Upper lobe of right lung (tissue), 1 donor: ENCODE measurements at places on chromosomes 13 and 19.
A peak's percentile ranks its signal among the peaks of the same experiment; 100 is the strongest.

DNA sequence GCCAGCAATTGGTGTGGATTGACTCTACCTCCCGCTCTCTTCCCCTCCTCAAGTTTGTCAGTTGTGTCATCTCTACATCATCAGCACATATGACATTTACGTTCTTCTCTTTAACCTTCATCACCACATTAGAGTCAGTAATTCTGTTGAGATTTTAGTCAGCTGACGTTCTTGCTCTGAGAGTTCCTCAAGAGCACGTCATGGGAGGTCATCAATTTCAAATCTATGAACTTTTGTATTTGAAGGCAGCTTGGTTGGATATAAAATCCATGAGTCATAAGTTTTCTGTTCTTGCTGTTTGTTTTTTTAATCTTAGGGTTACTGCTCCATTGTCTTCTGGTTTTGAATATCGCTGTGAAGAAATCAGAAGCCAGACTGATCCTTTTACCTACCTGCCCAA, 21.8 kb upstream of the ARGLU1 start:
- no peak for DNase-seq

- DNase-seq, result peak; percentile 98
Observed at GRCh38 chr19:1241417-1242095, at the start of gene ATP5F1D. Gene ATP5F1D (plus strand): TSS chr19:1241751. CDS start chr19:1241851, 100 bp downstream.

GRCh38 chr19:5255602-5256231, 84.9 kb downstream of the PTPRS start:
- DNase-seq, result no peak

DNA sequence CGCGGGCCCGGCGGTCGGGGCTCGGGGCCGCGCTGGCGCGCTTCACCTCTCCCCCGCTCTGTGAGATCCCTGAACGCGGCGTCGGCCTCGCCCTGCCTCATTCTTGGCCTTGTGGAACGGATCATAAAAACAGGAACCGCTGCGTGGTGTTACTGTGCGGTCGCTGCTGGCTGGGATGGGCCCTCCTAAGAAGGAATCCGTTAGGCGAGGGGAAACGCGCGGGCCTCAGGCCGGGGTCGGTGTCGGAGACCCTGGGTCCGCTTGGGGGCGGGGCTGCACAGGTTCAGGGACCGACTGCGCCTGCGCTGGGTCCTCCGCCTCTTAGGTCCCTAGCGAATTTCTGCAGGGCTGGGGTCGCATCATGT, 381 bp downstream of the CKAP2 start:
- peak; percentile 87 for DNase-seq

GRCh38 chr13:104442536-104442935, 1376.3 kb upstream of the SLC10A2 start:
- DNase-seq, result no peak

DNA sequence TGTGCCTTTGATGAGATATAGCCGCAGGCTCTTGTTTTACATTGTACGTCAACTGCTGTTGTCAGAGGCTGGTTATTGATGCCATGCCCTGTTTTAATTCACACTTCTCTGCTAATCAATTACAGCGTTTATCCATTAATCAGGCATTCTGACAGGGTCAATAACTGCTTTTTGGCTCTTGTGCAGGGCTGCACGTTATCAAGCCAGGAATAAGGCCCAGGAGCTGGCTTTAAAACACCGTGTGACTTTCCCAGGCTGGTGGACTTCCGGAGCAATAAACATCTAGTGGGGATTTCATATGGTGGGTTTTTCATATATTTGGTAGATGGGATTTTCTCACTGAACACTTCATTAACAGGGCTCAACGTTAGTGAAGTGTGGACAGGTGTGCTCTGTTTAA, 221.7 kb downstream of the TM9SF2 start:
- DNase-seq, result no peak

DNA sequence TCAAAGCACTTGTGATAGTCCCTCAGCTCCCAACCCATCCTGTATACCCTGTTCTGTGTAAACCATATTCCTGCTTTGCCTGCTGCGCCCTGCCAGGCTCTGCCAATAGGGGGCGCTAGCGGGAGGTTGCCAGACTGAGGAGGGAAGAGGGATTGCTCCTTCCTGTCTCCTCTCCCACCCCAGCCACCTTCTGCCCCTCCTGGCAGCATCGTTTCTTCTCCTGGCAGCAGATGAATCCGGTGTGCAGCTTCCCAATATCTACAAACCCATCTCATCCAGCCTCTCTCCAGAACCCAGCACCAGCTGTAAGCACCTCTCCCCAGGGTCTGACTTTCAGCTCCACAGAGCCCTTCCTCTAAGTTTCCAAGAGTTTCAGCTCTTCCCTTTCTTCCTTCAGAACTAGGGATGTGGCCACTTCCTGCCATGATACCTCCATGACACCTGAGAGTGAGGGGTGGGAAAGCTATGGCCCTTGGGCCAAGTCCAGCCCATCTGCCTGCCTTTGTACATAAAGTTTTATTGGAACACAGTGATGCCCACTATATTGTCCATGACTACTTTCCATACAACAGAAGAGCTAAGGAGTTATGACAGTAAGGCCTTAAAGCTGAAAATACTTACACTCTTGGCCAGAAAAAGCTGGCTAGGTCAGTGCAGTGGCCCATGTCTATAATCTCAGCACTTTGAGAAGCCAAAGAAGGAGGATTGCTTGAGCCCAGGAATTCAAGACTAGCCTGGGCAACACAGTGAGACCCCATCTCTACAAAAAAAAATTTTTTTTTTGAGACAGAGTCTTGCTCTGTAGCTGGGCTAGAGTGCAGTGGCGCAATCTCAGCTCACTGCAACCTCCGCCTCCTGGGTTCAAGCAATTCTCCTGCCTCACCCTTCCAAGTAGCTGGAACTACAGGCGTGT, 34.5 kb upstream of the ATP1A3 start:
- no peak for DNase-seq

GRCh38 chr19:11252665-11253355, 9.5 kb downstream of the DOCK6 start:
- DNase-seq, result no peak

DNA sequence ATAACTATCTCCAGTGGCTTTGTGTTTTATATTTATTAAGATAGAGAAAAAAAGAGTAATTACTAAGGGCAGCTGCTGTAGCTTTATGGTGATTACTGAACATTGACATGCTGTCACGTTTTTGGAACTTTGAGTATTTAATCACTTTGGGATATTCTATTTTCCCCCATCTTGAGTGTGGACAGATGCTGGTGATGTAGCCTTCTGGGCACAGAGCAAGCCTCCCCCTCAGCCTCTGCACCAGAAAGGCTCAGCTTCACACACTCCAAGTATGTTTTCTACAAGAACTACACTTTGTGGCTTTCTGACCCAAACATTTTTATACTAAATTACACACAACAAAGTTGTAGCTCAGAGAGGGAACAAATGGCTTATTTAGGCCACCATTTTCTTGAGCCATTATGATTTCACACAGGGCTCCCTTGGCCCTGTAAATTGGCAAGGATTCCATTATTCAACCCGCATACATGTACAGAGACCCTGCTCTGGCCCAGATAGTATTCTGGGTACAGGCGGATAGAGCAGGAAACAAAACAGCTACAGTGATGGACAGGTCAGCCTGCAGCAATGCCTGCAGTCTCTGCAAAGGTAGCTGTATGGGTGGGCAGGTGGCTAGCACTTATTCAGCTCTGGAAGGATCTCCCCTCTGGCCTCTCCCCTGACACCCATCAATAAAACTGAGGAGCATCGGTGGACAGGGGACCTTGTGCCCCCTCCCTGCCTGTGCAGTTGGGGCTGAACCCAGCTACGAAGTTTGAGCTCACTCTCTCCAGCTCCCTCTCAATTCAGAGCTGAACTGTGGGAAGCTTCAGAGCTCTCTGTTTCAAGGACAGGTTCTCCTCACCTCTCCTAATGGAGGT, 1.3 kb downstream of the ALOX5AP start:
- no peak for DNase-seq

DNA sequence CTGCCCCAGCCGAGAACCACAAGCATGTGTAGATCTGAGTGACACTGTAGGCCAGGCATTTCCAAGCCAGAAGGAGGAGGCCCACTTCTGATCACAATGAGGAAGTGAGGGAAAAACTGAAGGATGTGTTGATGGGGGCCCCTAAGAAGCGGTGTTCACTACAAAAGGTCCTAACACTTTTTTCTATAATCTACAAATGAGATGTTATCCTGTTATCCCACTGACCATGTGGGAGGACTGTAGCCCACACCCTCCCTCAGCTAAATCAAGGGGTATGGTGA, 99.0 kb upstream of the MCF2L start:
- no peak for DNase-seq

GRCh38 chr19:49591731-49592485, 926 bp downstream of the PRR12 start:
- DNase-seq, result peak; percentile 79

- DNase-seq, result no peak
Observed at GRCh38 chr13:37456506-37456905, 142.1 kb downstream of the POSTN start.

DNA sequence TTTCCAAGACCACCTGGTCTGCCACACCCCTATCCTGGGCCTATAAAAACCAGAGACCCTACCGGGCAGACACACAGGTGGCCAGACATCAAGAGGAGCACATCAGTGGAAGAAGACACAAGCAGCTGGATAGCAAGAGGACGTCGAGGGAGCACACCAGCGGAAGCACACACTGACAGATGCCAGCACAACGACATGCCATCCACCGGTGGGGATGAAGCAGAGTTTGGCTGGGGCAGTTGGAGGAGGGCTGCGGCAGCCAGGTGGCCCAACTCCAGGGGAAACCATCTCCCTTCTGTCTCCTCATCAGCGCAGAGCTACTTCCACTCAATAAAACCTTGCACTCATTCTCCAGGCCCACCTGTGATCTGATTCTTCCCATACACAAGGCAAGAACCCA, 200.6 kb downstream of the PCDH17 start:
- DNase-seq, result peak; percentile 35

DNA sequence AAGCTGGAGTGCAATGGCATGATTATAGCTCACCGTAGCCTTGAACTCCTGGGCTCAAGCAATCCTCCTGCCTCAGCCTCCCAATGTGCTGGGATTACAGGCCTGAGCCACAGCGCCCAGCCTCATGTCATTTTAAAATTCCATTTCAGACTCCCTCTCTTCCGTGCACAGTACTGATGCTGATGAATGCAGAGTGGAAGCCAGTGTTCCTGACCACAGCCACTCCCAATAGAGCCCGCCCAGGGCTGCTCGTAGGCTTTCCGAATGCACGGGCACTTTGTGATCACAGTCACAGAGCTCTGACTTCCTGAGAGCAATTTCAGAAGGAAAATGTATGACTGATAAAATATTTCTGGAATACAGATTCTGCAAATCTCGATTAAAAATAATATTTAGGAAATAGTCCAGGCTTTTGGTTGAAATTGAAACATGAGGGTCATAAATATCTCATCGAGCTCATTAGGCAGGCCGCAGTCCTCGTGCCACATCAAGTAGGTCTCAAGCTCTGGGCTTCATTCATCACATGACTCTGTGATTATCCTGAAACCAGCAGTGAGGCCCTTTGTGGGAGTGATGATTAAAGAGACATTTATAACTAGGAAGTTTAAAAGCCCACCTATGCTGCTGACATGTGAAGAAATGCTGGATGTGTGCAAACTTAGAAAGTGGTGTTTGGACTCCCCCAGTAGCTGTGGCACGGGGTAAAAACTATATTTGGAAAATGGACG, 38.9 kb upstream of the AMER2 start:
- DNase-seq, result no peak

GRCh38 chr19:10535613-10536012, 8.1 kb upstream of the ATG4D start:
- DNase-seq, result no peak

DNA sequence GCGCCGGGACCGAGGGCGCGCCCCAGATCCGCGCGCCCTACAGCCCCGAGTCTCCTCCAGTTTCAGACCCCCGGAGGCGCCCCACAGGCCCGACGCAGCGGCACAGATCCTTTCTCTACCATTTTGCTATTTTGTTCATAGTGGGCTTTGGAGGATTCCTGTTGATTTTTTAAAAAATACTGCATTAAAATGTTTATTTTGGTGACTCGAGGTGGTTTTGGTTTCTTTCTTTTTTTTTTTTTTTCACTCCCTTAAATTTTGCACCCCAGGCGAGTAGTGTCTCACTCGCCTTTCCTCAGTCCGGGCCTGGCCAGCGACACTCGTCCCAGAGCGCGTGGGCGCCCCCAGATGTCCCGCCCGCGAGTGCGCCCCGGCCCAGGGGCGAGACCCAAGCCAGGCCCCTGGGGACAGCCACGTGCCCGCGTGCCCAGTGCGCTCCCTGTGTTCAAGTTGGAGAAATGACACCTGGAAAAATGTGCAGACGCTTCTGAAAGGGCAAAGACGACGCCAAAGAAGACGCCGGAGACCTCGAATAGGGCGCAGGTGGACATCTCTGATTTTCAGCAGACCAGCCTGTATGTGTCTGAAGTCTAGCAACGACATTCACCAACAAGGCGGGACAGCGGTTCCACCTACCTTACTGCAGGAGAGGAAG, 471 bp upstream of the INSR start:
- DNase-seq, result peak; percentile 92

- no peak for DNase-seq
Observed at GRCh38 chr19:8468761-8469373, 24.1 kb downstream of the HNRNPM start.

GRCh38 chr13:71962735-71963134, 95.7 kb upstream of the DACH1 start:
- DNase-seq, result no peak

- no peak for DNase-seq
Observed at GRCh38 chr19:21765151-21765550, 2.2 kb downstream of the ZNF100 start.

- DNase-seq, result no peak
Observed at GRCh38 chr13:79631051-79631659, 150.2 kb downstream of the NDFIP2 start.

DNA sequence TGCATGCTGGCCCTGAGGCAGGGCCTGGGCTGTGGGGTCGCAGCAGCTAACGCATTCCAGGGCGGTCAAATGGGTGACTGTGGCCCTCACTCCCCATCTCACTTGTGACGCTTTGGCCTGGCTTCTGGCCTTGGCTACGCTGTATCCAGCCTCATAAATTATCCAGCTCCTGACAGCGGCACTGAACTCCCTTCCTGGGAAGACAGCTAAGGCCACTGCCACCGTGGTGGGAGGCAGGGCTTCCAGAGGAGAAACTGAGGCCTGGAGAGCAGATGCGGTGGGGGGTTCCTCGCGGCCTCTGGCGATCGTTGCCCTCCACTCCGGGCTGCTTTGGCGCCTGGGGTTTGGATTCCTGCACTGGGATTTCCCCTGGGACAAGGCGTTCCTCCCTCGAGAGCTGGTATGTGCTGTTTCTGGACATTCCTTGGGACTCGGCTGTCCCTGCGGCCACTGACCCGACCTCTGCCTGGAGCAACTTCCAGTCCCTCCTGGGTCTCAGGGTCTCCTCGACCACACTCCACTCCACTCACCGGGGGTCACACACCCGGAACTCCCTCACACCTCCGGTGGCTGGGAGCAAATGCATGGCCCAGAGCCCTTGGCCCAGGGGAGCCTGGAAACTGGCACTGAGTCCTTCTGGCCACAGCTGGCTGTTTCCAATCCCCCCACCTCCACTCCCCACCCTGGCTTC, 3.4 kb downstream of the TBXA2R start:
- no peak for DNase-seq
